ENCODE measurements at places on chromosomes 11 and 22.

- H3K4me3 ChIP-seq: no peak overlapping the region
- no peaks in the 10 kb centered on the region for H3K36me3 ChIP-seq
- H3K27me3 ChIP-seq: peaks cover 8% of the 10 kb centered on the region
- no peaks in the 10 kb centered on the region for H3K4me1 ChIP-seq
- DNase-seq: no peak
These were observed 4.4 kb upstream of the C11orf16 start for GRCh38 chr11:8937159-8937558.

- H3K27me3 ChIP-seq: no peaks in the 10 kb centered on the region
- no peak overlapping the region for H3K4me3 ChIP-seq
- H3K4me1 ChIP-seq: no peaks in the 10 kb centered on the region
- peak; percentile 20 for DNase-seq
- no peaks in the 10 kb centered on the region for H3K36me3 ChIP-seq
These were observed 1098.6 kb upstream of the CCDC90B start for GRCh38 chr11:84384731-84385130.

DNA sequence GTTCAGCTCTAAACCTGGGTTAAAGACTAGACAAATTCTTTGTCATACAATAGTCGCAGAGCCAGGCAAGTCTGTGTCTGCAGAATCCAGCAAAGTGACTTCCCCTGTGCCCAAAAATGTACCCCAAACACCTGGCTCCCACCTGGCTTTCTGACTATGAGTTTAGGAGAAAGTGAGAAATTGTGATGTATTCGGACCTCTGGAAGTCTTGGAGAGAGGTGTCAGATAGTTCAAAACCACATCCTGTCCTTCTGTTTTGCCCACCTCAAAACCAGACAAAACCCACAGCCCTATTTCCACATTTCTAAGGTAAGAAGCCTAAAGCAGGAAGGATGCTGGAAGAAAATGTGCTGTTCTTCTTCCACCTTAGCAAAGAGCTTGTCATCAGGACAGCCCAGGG lies 63.8 kb upstream of the CLMP start:
- peaks cover 20% of the 10 kb centered on the region for H3K27me3 ChIP-seq
- peaks cover 2% of the 10 kb centered on the region for H3K36me3 ChIP-seq

DNA sequence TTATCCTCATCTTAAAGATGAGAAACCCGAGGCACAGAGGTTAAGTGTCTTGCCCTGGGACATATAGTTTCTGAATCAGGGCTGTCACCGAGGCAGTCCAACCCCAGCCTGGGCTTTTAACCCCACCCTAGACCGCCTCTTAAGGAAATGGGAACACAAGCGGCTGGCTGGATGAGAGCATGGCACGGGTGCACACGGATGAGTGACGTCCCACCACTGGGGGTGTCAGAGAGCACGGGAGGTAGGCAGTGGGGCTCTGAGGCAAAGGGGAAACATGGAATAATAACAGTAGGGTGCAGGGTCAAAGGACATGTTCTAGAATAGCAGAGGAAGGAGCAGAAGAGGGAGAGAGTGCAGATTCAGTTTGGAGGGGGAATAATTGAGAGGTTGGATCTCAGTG lies 22.3 kb downstream of the PPFIBP2 start:
- peaks cover 71% of the 10 kb centered on the region for H3K4me1 ChIP-seq
- no peak overlapping the region for H3K4me3 ChIP-seq
- no peak overlapping the region for H3K27ac ChIP-seq
- peaks cover 20% of the 10 kb centered on the region for H3K27me3 ChIP-seq
- no peak for DNase-seq

- no peaks in the 10 kb centered on the region for H3K4me1 ChIP-seq
- H3K27me3 ChIP-seq: no peaks in the 10 kb centered on the region
- no peak for DNase-seq
- H3K36me3 ChIP-seq: no peaks in the 10 kb centered on the region
These were observed 661.8 kb upstream of the B3GAT1 start for GRCh38 chr11:135073870-135074269.

GRCh38 chr11:87076260-87076783 lies 38.6 kb downstream of the TMEM135 start:
- DNase-seq: no peak
- peaks cover 6% of the 10 kb centered on the region for H3K4me1 ChIP-seq
- H3K27ac ChIP-seq: no peak overlapping the region
- no peaks in the 10 kb centered on the region for H3K27me3 ChIP-seq
- H3K36me3 ChIP-seq: peaks cover 23% of the 10 kb centered on the region

GRCh38 chr11:106789406-106789805 lies 228.9 kb downstream of the GUCY1A2 start:
- H3K36me3 ChIP-seq: no peaks in the 10 kb centered on the region
- H3K4me1 ChIP-seq: no peaks in the 10 kb centered on the region
- no peak overlapping the region for H3K4me3 ChIP-seq
- no peak overlapping the region for H3K27ac ChIP-seq
- no peak for DNase-seq

- peaks cover 21% of the 10 kb centered on the region for H3K27me3 ChIP-seq
- H3K4me3 ChIP-seq: no peak overlapping the region
- peaks cover 52% of the 10 kb centered on the region for H3K4me1 ChIP-seq
- H3K27ac ChIP-seq: no peak overlapping the region
- H3K36me3 ChIP-seq: peaks cover 5% of the 10 kb centered on the region
- DNase-seq: no peak
These were observed 3.0 kb downstream of the TSPAN18 start for GRCh38 chr11:44729713-44730112.

DNA sequence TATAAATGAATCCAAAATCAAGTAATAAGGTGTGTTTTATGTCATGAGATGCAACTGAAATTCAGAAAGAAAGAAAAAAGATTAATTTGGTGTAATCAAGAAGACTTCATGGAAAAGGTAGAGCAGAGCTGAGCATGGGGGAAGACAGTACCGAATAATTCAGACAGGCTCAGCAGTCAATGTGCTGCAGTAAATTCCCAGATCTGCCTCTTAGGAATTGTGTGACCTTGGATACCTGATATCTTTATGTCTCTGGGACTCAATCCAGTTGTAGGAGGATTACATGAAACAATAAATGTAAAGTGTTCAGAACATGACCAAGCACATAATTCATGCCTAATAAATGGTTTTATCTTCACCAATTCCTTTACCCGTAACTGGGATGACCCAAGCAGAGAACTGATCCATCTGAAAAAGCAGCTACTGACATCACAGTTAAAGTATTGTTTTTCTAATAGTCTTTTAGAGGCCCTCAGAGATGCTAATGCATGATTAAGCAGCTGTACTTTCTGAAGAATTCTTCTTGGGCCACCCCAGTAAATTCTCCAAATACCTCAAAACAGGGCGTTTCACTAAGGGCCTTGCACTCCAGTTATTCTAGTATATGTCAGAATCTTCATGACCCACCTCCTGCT lies 7.8 kb downstream of the MS4A12 start:
- peaks cover 16% of the 10 kb centered on the region for H3K27me3 ChIP-seq
- peaks cover 2% of the 10 kb centered on the region for H3K36me3 ChIP-seq
- peaks cover 12% of the 10 kb centered on the region for H3K4me1 ChIP-seq
- no peak for DNase-seq
- no peak overlapping the region for H3K4me3 ChIP-seq
- H3K27ac ChIP-seq: no peak overlapping the region

DNA sequence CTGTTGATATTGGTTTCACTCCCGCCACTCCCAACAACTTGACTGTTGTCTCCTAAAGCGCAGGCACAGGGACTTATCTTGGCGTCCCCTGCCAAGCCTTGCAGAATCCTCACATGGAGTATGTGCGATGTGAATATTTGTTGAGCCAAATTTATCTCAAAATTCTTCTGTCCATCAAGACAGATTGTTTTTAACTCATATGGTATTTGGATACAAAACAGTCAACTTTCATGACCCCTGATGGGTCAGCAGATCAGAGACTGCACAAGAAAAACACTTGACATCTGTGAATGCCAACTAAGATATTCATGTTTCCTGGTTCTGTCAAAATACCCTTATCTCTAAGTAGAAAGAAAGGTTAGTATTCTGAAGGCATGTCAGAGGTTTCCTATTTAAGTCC lies 221.7 kb upstream of the BLID start:
- no peak for DNase-seq
- no peaks in the 10 kb centered on the region for H3K36me3 ChIP-seq
- no peaks in the 10 kb centered on the region for H3K4me1 ChIP-seq
- H3K27me3 ChIP-seq: no peaks in the 10 kb centered on the region
- H3K27ac ChIP-seq: no peak overlapping the region
- no peak overlapping the region for H3K4me3 ChIP-seq

DNA sequence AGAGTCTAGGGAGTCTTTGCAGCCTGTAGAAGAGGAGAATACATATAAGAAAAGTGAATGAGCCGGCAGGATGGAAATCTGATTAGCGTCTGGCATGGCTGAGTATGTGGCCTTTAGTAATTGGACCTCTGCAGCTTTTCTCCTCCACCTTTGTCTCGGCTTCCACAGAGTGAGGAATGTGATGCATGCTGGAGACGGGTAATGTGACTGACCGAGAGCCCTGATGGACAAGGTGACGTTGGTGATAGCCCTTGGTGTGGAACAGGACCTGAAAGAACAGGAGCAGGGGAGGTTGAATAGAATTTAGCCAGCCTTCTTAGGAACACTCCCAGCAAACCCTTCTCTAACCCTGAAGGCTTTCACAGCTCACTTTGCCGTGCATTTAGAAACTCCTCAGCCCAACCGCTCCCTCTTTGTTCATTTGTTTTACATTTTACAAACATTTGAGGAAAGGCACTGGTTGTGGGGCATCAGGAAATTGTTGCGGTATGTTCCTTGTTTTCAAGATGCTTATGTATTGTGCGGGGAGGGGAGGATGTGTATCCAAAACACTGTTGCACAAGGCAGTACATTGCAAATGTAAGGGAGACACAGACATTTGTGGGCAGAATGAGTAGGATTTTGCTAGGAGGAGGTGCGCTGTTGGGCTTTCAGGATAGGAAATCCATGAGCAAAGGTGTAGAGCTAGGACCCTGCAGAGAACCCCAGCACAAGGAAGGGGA lies 6.9 kb downstream of the GTPBP1 start:
- H3K4me3 ChIP-seq: no peak overlapping the region
- H3K4me1 ChIP-seq: peaks cover 60% of the 10 kb centered on the region
- H3K27ac ChIP-seq: no peak overlapping the region
- H3K27me3 ChIP-seq: no peaks in the 10 kb centered on the region
- H3K36me3 ChIP-seq: peaks cover 73% of the 10 kb centered on the region

- H3K4me1 ChIP-seq: no peaks in the 10 kb centered on the region
- no peak overlapping the region for H3K27ac ChIP-seq
- H3K27me3 ChIP-seq: no peaks in the 10 kb centered on the region
- no peak overlapping the region for H3K4me3 ChIP-seq
- no peak for DNase-seq
- peaks cover 10% of the 10 kb centered on the region for H3K36me3 ChIP-seq
These were observed 8.0 kb downstream of the ZFTA start for GRCh38 chr11:63760487-63761079.

DNA sequence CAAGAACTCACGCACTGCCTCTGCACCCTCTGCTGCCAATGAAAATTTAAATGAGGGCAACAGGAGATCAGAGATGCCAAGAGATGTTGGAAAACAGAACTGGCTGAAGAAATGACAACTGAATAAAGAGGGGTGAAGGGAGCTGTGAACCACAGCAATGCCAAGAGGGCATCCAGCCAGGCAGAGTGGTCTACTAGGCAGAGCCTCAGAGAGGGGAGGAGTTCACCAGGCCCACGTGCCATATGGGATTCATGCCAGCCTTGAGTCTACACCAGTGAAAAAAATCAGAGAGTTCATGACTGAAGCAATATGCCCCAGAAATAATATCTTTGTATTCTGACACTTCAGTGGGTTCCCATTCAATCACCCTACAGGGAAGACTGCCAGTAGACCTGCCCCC lies 4.4 kb downstream of the APOL2 start:
- peak overlapping the region; percentile 58 for H3K27ac ChIP-seq
- peak overlapping the region; percentile 27 for H3K4me3 ChIP-seq
- H3K4me1 ChIP-seq: peaks cover 70% of the 10 kb centered on the region
- peaks cover 87% of the 10 kb centered on the region for H3K36me3 ChIP-seq

Data from activated CD4-positive, alpha-beta memory T cell treated with anti-CD3 and anti-CD28 coated beads, Interleukin-2, amount 10 ng/mL, durations not matched to agents 7 days and 5 days (primary cell).